ENCODE measurements at places on chromosomes 4 and X.

GRCh38 chr4:48139691-48140090 lies 5.6 kb upstream of the TXK start:
- DNase-seq = no peak

DNA sequence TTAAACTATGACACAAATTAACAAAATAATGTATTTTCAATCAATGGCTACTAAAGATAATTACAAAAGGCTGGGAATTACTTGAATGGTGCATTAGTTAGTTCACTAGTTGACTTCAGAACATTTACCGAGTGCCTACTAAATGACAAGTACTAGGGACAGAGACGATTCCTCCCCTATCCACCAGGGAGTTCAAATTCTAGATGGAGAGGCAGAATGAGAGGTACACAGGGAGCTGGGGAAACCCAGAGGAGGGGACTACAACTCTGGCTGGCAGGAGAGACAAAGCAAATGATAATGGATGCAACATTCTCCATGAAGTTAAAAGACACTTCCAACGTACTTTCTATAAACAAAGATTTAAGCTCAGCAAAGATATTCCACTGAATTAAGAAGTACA lies 43.1 kb upstream of the MCF2 start:
- no peak for DNase-seq

GRCh38 chr4:79906303-79906702 lies 166.7 kb downstream of the ANTXR2 start:
- DNase-seq = no peak

DNA sequence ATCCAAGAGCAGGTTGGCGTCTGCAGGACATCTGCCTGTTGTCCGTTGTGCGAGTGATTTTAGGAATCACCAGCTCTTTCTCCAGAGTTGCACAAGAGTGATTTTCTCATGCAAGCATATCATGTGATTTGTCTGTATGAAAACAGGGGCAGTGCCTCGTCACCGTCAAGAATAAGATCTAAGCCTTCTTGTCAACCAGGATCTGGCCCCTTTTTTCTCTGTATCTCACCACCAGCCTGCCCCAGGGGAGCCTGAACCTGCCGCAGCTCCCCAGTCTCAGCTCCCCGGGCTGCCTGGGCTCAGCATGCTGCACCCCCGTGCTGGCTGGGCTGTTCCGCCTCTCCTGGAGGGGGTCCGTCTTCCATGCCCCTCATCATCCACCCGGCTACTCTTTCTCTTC lies 90.5 kb downstream of the STOX2 start:
- no peak for DNase-seq

DNA sequence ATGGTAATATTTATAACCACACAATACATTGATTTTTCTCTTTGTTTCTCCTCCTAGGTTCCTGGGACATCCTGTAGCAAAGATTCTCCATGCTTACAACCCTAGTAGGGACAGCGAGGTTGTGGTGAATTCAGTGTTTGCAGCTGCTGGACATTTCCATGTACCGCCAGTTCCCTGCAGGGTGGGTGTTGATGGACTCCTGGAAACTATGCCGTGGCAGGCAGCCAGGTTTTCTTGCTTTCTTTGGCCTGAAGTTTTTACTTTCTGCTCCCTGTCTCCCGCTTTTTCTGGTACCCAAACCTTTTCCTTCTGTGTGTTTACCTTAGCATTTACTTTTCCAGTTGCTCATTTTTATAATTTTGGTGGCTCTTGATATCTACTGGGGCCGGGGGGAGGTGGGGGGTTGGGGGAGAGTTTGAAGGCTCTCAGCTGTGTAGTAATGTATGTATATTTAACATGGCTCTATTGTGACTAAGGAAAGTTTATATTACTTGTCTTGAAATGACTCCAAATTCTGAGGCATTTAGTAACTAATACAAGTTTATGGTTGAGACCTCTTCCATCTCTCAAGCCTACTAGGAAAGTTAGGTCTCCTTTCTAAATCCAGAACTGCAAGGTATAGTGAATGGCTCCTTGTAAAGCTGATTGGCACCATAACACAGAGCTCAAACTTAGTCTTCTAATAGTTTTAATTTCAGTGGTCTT lies 89.7 kb downstream of the TMEM131L start:
- no peak for DNase-seq

DNA sequence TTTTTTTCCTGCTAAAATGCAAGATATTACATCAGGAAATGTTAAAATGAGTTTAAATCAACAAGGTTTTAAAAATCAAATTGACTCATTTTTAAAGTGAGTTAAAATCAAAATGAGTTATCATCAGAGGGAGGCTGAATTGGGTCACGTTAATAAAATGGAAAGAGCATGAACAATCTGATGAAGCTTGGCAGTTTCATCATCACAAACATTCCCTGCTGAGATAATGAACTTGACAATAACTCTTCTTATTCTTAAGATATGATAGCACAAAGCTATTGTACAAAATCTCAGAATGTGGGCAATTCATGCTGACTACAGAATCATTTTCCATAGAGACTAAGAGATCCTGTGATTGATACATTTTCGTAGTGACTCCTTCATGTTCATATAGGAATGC lies 1086.7 kb downstream of the STIM2 start:
- no peak for DNase-seq

GRCh38 chr4:132101526-132101925 lies 1047.6 kb upstream of the PCDH10 start:
- DNase-seq = no peak

- no peak for DNase-seq
Observed at GRCh38 chrX:2819345-2820135, 9.2 kb upstream of the GYG2 start.

DNA sequence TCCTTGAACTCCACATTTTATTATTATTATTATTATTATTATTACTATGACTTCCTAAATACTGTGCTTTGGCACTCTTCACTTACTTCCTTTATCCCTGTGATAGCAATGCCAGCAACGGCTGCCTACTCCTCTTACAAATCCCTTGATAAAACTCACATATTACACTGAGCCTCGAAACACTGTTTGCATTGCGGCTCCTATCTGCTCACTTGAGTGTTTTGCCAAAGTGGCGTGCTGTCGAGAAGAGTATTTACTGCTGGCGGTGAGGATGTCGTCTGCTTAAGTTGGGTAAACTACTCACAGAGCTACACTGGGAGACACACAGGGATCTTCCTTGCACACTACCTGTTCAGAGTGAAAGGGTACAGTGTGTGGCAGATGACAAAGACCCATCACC lies 143.4 kb upstream of the VCX3A start:
- no peak for DNase-seq

DNA sequence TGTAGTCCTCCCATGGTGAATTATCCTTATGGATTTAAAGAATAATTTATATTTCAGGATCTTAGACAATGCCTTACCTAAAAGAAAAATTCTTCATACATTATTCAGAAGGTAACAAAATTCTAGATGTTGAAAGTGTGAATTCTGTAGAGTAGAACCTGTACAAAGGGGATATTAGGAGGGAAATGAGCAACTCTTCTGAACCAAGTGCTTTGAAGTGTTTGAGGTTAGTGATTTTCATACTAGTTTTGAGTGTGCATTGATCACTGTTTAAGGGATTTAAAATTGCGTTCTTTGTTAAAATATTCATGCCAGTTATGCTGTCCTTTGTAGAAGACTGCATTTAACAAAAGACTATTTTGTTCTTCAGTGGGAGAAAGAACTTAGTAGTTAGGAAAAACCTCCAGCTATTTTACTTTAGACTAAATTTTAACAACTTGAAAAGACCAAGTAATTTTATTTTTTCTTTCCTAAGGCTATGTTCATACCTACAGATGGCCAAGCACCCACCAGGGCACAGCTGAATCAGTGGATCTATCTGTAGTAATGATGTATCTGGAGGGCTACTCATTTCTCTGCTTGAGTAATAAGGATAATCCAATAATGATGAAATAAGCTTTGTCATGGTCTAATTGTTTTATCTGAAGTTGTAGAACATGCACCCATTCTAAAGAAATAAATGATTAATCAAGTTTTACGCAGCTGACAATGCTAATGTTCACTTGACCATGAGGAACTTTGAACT lies 134.3 kb upstream of the RPS6KA6 start:
- DNase-seq = no peak

- DNase-seq = no peak
Observed at GRCh38 chr4:79563219-79563618, 155.2 kb upstream of the GK2 start.

DNA sequence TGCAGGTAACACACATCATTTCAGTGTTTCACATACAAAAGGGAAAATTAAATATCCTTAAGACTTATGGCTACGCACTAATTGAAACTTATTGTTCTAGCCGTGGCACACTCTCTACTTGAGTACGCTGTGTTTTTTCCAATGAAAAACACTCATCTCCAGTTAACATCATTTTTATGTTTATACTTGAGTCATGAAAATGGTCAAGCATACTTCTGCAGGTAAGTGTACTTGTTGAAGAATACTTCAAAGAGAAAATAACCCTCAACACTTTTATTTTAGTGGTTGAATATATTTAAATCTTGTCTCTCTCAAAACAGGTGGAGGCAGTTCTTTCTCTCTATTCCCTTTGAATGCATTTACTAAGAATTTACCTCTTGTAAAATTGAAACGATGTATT lies 538.7 kb upstream of the PCDH7 start:
- DNase-seq = no peak

DNA sequence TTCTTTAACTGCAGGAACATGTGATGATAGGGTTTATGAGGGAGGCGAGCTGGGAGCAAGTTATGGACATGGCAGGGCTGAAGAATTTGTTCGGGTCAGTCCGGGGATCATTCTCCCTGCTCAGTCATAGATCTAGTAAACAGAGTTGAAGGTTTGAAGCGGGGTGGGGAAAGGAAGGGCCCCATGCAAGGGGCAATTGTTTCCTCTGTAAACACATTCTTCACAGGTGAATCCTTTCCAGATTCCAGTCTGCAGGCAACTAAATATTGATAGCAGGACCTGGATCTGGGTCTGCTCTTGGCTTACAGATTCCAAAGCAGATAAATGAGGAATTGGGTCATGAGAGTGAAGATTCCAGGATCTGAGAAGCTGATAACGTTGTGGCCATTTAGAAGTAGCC lies 44.3 kb upstream of the ARHGAP24 start:
- no peak for DNase-seq

- DNase-seq = peak; percentile 5
Observed at GRCh38 chrX:107549504-107549903, 78.8 kb upstream of the PRPS1 start.

- DNase-seq = no peak
Observed at GRCh38 chr4:162770761-162771490, 395.8 kb downstream of the NAF1 start.

DNA sequence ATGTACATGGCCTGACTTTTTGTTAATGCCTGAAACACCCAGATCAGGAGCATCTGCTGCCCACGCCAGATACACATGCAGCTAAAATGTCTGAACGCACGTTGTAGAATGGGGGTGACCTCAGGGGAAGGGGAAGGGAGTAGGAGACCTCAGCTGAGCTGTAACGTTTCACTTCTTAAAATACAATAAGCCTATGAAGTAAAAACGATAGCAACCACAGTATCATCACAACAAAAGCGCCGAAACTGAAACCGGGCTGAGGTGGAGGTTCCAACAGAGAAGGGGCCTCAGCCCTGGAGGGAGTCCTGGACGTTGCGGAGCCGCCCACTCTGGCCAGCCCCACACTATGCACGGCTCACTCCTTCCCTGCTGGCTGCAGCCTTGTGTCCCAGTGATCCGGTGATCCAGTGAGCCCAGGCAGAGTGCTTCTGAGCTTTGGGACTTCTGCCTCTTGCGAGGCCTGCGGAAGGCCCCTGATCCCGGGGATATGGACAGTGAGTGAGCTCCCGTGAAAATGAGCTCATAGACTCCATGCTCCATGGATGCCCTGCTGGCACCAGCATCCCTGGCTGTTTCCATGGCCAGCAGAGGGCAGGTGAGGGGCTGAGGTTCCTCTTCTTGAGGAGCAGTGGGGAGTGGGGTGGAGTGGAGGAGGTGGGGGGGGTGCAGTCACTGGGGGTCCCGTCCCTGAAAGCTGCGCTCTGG lies 52.0 kb downstream of the HMX1 start:
- no peak for DNase-seq

GRCh38 chrX:134573683-134574035 lies 84.6 kb downstream of the PLAC1 start:
- DNase-seq = no peak

DNA sequence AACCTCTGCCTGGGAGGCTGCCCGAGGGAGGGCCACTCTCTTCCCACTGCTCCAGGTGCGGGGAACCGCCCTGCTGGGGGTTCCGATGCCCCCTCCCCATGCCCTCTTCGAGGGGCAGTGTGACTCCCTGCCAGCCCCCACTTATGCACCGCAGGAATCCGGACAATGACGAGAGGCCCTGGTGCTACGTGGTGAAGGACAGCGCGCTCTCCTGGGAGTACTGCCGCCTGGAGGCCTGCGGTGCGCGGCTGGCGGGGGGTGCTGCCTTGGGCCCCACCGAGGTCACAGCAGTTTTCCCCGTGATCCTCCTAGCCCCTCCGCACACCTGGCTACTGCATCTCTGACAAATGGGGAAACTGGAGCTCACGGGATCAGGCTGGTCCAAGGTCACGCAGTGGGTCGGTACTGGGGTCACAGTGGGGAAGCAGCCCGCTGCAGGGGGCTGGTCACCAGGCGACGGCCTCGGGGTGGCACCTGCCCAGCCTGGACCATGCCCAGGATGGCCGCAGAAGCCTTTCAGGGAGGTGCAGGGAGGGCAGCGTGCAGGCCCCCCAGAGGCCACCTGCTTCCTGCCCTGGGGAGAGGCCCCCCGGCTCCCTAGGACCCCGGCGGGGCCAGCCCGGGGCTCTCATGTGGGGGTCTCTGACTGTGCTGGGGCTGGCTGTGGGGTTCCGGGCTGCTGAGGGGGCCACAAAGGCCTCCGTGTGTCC lies 3.5 kb downstream of the HGFAC start:
- no peak for DNase-seq

GRCh38 chrX:20789103-20789502 lies 522.4 kb upstream of the RPS6KA3 start:
- no peak for DNase-seq

Data from stimulated activated naive CD8-positive, alpha-beta T cell treated with anti-CD3 and anti-CD28 coated beads, Interleukin-15, Interleukin-2, amounts not matched to agents 100 U/mL and 50 U/mL, for 24 hours (primary cell).